Inflammatory macrophage treated with lipopolysaccharide for 1 hour (primary cell): ENCODE measurements at places on chromosomes 5 and 9.

DNA sequence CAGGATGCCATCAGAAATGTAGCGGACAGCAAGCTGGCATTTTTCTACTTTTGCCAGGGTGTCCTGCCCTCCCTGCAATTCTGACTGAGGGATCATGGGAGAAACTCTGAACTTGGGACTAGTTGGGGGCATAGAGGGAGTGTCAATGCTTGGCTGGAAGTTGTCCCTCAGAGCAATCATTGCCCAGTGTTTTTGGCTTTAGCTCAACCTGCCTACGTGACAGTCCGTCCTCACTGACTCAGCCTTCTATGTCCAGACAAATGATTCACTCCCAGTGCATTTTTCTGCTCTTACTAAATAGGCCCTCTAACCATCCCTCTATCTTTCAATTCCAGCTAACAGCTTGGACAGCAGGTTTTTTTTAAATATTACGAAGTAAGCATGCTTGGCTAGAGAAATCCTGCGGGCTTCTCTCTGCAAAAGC, 627.4 kb downstream of the TLR4 start:
- DNase-seq = no peak

- no peak for DNase-seq
Observed at GRCh38 chr5:143760131-143760505, 51.8 kb upstream of the HMHB1 start.

- DNase-seq = peak; percentile 40
Observed at GRCh38 chr5:1386274-1386717, 41.4 kb upstream of the CLPTM1L start.

- DNase-seq = peak; percentile 56
Observed at GRCh38 chr5:78755822-78756429, 107.4 kb upstream of the LHFPL2 start.

GRCh38 chr9:71683598-71684235, 84.6 kb downstream of the CEMIP2 start:
- DNase-seq = peak; percentile 70

GRCh38 chr5:66616520-66617225, 20.5 kb downstream of the MAST4 start:
- DNase-seq = no peak

DNA sequence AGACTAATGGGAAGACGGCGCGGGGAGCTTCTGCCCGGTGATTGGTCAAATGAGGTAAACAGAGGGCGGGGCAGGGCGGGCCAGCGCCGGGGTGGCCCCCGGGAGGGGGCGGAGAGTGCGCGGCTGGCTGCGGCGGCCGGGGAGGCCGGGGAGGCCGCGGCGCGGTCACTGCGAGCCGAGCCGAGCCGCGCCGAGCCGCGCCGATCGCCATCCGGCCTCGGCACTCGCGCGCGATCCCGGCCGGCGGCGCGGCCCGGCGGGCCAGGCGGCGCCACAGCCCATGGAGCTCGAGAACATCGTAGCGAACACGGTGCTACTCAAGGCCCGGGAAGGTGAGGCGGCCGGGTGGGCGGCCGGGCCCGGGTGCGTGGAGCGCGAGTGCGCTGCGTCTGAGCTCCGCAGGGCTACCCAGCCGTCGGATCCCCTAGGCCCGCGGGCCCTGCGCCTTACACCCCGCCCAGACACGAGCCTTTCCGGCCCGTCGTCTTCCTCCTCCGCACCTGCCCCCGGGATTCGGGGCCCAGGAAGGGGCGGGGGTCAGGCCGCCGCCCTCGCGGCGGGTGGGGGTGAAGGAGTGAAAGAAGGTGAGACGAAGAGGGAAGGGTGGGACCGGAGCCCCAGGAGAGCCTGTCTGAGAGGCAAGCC, at the start of gene GRK6:
GRK6 (plus strand) TSS at position 111 of the 645 bp plus-strand sequence; CDS start at position 281, 170 bp downstream.
- DNase-seq = no peak

GRCh38 chr9:33633636-33634035, 109.6 kb downstream of the ANKRD18B start:
- no peak for DNase-seq

DNA sequence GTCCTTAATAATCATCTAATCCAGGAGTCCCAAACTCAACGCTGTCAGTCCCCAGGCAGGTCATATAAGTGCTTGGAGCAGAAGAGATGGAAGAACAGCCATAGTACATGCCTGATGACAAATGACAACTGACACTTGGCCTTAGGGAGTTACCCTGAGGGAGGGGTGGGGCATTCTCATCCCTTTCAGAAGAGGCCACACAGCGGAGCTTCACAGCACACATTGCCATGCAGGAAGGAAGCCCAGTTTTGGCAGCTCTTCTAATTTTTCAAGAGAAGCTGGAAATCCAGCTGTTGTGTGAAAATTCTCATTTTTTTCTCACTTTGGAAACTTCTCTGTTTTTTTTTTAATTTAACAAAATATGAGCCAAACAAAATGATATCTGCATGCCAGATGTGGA, 89.0 kb downstream of the ASTN2 start:
- no peak for DNase-seq

DNA sequence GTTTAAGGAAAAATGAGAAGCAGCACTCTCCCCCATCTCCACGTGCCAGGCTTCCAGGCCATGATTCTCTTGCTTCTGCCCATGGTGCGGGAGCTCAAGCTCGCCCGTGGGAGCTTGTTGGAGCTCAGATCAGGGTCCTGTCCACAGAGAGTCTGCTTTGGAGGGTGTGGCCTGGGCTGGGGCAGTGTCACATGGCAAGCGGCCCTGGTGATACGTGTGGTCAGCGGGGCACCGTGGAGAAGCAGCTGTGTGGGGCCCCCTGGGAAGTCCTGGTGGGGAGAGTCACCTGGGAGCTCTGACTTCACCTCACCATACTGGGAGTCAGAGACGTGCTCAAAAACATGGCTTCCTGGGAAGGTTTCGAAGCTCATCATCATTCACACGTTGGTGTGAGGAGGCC, 275.3 kb downstream of the GADD45G start:
- no peak for DNase-seq

- no peak for DNase-seq
Observed at GRCh38 chr5:61659221-61659696, 327.2 kb downstream of the ZSWIM6 start.

DNA sequence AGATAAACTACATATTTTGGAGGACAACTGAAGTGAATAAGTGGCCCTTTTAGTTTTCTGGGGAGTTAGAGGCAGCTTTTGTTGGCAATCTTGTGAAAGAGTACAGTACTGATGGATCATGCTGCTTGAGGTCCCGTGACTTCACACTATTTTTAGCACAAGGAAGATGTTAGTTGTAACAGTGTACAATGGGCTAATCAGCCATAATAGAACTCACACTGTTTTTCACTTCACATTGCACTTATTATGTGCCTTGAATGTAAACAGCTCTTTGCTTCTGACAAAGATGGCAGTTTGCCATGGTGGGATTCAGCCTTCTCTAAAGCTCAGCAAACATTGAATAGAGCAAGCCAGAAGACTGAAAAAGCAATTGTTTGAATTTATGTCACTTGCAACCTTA, 176.7 kb upstream of the ZNF608 start:
- DNase-seq = no peak

- DNase-seq = no peak
Observed at GRCh38 chr5:31990081-31990650, 184.0 kb downstream of the GOLPH3 start.

GRCh38 chr9:111016426-111017045, 21.7 kb downstream of the LPAR1 start:
- DNase-seq = no peak

- DNase-seq = peak; percentile 82
Observed at GRCh38 chr9:136283291-136284235, 20.3 kb downstream of the CCDC187 start.

- no peak for DNase-seq
Observed at GRCh38 chr5:9063615-9064245, 482.1 kb downstream of the SEMA5A start.

- no peak for DNase-seq
Observed at GRCh38 chr9:70218767-70219166, 40.0 kb upstream of the SMC5 start.

GRCh38 chr5:15748266-15748665, 248.3 kb downstream of the FBXL7 start:
- DNase-seq = no peak

DNA sequence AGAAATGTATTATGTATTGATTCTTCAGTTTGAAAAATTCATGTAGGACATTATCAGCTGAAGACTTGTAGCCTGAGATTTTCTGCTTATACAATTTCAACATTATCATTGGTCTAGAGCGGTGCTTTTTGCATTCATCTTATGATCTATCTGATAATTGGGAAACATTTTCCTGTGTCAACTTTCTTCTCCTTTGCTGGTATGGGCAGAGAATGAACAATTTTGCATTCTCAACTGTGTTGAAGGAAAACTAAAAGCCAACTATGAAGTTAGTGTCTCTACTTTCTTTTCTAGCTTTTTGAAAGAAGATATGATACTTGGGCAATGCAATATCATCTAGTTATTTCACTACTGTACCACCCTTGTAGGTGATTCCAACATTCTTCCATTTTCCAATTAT, 10.3 kb downstream of the ZFR start:
- peak; percentile 45 for DNase-seq

GRCh38 chr5:83947763-83948162, 227.1 kb upstream of the HAPLN1 start:
- DNase-seq = no peak

DNA sequence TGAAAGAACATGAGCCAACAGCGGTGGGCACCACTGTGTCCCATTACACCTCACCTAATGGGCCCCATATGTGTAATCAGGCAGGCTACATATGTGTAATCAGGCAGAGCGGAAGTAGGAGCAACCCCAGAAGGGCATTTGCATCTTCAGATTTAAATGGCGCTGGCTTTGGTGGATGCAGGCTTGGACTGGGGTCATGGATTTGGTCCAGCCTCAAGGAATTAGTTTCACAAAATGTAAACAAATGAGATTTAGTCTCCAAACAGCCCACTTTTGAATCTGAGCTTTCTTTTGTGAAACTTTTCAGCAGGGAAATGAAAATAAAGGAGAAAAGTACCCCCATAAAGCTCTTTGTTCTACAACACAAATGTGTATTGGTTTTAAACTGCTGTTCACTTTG, 161.3 kb downstream of the LPAR1 start:
- no peak for DNase-seq

DNA sequence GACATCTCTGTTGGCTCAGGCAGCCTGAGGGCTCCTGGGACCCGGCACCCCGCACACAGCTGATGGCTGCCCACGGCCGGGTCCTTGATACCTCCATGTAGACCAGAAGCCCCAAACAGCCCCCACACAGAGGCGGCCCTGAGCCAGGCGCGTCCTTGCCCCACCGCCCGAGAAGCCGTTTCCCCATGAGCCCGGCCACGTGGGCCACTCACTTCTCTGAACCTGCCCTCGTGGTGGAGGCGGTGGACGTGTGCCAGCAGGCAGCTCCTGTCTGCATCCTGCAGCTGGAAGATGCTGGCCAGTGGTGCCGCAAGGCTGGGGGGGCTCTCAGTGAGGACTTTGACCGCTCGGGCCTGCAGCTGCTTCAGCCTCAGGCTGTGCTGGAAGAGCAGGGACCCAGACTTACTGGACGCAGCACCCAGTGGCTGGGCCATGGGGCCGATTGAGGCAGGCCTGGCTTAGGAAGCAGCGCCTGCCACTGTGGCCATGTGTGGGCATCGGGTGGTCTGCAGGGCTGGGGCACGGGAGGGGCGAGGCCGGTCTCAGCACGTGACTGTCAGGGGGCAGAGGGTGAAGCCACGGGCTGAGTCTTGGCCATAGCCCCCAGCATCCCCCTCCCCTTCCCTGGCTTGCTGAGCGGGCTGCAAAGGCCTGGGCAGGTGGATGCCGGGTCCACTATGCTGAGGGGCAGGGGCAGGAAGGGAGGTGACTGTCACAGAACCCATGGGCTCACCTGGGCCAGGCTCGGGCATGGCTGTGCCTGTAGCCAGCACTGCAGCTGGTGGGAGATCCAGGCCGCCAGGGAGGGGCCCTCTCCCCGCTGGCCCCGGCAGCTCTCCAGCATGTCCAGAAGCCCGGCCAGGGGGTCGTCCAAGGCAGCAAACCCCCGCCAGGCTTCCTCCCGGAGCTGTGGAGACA, 50.0 kb downstream of the EXD3 start:
- no peak for DNase-seq

GRCh38 chr5:159902444-159903121, 13.7 kb upstream of the ADRA1B start:
- DNase-seq = peak; percentile 73

DNA sequence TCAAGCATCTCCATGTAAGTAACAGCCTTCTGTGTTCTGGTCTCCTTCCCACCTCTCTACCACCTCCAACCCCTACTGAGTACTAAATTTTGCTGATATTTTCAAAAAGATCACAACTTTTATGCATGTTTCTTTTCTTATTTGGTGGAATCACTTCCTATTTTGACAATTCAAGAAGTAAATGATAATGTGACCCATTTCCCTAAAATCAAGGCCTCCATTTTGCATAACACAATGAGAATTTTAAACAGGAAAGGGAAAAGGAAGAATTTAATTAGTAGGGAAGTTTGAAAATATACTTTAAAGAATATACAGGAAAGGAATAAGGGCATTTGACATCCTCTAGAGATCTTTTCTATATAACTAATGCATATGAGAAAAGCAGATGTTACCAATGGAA, 212.9 kb upstream of the RASA1 start:
- DNase-seq = peak; percentile 28

- DNase-seq = no peak
Observed at GRCh38 chr5:125575171-125575890, 828.9 kb upstream of the ZNF608 start.

DNA sequence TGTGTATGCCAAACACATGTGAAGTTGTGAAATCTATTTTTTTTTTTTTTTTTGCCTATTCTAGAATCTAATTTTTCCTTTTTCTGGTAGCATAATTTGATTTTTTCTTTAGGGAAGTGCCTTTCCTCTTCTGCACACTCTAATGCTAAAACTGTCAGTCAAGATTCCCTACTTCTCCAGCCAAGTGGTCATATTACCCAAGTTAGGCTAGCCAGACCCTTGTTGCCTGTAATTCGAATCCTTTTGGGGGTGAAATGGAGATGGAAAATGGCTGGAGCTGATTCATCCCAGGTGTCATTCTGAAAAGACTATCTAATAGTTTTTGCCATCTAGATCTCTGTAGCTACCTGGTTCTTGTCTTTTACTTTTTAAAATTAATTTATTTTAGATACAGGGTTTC, 24.8 kb upstream of the UBAP1 start:
- DNase-seq = no peak

DNA sequence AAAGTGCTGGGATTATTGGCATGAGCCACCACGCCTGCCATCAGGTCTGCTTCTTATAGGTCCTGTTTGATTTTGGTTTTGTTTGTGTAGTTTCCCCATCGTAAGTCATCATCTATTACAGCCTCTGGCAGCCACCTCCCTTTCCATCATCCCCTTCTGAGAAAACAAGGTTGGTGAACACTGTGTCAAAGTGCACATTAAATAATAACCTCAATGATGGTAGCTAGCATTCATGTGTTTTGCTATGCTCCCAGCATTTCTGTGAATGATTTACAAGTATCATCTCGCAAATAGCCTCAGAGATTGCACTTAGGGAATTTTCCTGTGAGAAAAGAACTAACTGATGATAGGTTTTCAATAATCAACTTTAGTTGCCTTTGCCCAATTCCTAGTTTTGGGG, 9.9 kb downstream of the PRUNE2 start:
- no peak for DNase-seq
